Fibroblast of mammary gland (primary cell): ENCODE measurements at places on chromosomes 7 and 10.

- DNase-seq = no peak
Observed at GRCh38 chr7:44937426-44937825, 41.4 kb downstream of the MYO1G start.

DNA sequence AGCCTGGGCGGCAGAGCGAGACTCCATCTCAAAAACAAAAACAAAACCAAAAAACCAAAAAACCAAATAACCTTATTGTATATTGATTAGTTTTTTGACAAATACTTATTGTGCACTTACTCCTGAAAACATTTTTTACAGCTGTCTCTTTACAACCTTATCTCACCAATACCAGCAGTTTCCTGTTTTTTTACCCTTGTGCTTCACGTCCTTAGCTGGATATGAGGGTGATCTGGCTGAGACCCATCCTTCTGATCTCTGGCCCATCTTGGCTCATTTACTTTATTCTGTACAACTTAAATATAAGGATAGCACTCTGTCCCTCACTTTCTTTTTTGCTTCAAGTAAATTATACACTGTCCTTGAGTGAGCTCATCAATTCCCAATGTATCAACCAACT, 104.6 kb upstream of the DNAJB12 start:
- DNase-seq = no peak

- no peak for DNase-seq
Observed at GRCh38 chr10:110649347-110650264, 5.5 kb downstream of the RBM20 start.

DNA sequence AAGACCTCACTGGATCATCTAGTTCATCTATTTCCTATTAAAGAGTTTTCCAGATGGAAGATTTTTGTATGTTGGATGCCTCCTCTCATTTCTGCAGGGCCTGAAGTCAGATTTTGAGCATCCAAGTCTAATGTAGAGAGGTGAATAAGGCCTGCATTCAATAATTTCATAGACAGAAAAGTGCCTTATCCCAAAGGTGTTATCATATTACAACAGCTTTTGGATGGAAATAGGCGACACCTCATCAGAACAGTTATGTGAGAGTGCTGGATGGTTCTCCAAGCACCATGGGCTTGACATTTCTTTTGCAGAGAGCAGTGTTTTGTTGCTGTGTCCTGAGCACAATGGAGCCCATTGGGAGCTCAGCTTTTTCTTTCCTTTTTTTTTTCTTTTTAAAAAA, 162.4 kb upstream of the MEOX2 start:
- no peak for DNase-seq

DNA sequence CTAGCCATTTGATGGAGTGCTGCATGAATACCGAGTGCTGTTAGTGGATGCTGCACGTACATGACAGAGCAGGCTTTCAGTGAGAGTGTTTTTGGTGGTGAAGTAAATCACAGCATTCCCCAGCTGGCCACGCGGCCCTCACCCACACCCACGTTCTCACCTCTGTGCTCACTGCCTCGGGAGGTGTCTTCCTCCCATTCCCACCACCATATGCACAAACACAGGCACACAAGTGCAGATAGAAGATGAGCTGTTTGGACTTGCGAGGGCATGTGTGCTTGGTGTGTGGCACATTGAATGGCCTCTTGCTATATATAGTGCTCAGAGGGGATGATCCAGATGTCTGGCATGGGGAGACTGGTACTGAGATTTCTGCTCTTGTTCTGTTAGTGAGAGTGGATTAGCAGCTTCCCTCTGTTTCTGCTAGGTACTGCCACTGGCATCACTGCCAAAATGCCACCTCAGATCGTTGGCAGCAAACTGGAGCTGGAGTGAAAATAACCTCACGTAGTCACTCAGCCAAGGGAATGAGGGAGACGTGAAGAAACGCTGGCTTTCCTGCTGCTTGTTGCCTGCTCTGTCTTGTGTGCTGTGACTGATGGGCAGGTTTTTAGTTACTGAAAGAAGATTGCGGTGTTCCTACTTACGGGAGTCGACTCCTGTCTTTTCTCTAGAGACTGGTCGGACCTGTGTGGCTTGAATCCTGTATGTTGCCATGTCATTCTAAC, 19.1 kb downstream of the DNAJB6 start:
- DNase-seq = peak; percentile 40

- peak; percentile 62 for DNase-seq
Observed at GRCh38 chr7:99312316-99313203, 13.1 kb upstream of the ARPC1A start.

DNA sequence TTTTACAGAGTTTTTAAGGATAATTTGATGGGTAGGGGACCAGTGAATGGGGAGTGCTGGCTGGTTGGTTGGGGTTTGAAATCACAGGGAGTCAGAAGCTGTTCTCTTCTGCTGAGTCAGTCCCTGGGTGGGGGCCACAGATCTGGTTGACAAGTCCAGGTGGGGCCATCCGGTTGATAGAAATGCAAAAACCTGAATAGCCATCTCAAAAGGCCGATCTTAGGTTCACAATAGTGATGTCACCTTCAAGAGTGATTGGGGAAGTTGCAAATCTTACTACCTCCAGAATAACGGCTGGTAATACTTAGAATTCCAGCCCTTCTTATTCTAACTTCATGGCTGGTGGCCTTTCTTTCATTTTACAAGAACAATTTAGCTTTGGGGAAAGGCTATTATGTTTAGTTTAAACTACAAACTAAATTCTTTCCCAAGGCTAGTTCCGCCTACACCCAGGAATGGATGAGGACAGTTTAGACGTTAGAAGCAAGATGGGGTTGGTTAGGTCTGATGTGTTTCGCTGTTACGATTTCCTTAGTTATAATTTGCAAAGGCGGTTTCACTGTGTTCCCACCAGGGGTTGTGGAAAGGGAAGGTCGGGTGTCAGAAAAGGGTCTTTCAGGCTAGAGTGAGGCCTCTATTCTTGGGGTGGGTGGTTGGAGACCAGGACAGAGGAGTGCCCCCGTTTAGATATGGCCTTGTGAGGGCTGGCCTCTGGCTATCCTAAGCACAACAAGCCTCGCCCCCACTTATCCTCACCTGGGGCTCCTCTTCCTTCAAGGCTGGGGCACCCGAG, 27.4 kb downstream of the IFT22 start:
- DNase-seq = no peak

DNA sequence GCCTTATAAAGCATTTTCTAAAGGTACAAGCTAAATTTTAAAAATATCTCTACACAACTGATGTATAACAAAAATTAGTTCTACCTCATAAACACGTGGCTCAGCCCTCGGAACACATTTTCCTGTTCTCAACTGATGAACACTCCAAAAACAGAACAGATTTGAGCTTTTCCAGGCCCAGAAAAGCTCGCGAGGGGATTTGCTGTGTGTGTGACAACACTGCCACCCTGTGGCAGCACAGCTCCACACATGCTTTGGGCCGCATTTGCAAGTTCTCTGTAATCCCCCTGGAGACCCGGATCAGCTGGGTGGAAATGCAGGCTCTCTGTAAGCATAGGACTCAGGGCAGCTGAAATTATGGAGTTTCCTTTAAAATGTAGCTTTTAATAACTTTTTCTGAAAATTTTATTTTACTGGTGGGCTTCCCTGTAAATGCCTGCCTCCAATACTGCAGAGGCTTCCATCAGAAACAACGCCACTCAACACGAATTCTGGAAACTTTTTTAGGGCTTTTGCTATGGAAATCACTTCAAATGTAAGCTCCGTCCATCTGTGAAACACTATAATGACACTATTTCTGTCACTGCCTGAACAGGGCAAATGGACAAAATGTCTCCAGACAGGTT, 155.5 kb downstream of the COBL start:
- peak; percentile 78 for DNase-seq

DNA sequence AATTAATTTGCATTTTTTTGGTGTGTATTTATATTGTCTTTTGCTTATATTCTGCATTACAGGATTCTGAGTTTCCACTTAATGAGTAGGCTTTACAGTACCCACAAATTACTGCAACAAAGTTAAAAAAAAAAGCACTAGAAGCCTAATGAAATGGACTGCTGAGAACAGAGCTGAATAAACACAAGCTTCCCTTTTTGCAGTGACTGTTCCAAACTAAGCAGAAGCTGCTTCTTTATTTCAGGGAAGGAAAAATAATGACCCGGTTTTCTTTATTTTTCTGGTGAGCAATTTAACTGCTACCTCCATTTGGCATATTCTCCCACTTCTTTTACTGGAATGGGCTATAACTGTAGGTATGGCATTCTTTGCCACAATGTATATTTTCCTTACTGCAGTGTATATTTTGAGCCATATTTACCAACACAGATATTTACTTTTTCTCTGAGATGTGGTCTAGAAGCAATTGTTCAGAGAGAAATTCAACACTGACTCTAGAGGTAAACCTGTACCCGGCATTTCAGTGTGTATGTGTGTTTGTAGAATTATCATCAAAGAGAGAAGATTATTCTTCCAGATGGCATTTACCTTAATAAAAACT, 56.9 kb downstream of the HDAC9 start:
- DNase-seq = no peak

DNA sequence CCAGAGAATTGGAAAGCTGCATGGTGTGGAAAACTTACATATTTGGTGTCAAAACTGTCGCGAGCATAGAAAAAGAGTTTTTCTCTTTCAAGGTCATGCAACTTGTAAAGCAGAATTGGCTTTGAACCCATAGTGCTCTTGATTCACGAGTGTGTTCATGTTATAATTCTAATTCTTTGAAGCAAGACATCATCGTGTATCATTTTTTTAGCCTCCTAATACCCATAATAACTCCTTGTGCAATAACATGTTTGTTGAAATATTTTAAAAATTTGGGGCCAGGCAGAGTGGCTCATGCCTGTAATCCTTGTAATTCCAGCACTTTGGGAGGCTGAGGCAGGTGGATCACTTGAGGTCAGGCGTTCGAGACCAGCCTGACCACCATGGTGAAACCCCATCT, 4.2 kb downstream of the CCL24 start:
- no peak for DNase-seq

- DNase-seq = no peak
Observed at GRCh38 chr10:128286762-128287500, 160.7 kb upstream of the MKI67 start.

- DNase-seq = no peak
Observed at GRCh38 chr10:15027741-15028140, 16.0 kb upstream of the OLAH start.

DNA sequence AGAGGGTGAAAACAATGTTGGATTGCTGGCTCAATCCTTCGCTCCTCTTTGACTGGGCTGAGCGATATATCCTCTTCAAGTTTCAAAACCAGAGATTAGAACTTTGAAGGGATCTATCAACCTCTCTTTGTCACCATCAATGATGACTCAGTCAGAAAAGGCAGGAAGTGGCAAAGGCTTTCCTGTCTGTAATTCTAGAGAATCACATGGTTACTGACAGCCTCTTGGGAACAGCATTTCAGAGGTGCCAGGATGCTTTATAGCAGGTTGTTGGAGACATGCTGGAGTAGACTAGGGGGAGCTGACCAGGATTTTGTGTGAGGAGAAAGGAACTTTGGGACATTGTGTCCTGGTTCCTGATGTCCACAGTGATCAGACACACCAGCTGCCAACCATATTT, 81.3 kb downstream of the PRKCQ start:
- DNase-seq = peak; percentile 0

DNA sequence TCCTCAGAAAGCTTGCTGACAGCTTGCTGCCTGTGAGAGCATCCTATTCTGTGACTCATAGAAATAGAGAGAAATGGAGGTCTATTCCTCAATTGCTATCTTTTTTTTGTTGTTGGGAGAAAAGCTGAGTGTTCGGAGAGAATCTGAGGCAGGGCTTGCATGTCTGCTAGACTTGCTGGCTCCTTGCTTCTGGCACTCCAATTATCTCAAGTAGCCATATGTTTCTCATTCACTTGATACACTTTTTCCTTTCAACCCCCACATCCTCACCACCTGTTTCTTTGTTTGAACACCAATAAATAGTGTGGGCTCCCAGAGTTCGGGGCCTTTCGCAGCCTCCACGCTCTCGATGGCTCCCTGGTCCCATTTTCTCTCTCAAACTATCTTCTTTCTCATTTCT, 172.2 kb downstream of the SH2D4B start:
- DNase-seq = no peak

- DNase-seq = peak; percentile 19
Observed at GRCh38 chr10:57964351-57964750, 303.3 kb downstream of the IPMK start.

GRCh38 chr10:132336919-132337407, 5.0 kb downstream of the LRRC27 start:
- no peak for DNase-seq

GRCh38 chr7:50824882-50825281, 42.2 kb upstream of the GRB10 start:
- no peak for DNase-seq

DNA sequence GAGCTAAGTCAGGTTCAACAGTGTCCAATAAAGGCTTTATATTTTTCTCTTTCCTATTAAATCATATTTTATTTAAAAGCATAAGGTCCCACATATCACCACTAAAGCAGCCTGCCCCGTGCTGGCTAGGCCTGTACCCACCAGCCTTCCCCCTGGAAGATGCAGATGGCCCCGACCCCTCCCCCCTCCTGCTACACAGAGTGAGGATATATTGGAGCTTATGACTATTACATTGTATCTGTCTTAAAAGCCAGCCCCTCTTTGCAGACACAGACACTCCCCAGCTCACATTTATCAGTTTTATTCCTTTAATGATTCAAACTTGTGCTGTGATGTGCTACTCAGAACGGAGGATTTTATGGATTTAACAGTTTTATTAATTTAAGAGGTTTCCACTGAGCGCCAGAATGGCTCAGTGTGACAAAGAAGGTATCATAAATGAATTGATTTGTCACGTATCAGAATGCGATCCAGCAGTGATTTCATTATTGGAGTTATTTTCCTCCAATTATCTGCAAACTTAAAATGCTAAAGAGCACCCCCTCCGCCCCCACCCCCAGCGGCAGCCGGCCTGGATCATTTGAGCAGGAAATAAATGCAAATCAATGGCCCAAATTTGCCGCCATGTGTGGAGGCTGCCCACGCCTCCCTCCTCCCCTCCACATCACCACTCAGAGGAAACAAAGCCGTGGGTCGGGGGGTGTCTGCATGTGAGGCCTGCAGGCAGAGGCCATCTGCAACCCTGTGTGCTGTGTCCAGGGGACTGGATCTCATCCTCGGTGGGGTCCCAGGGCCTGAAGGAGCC, 72.6 kb upstream of the ZMIZ1 start:
- DNase-seq = no peak

GRCh38 chr10:112689327-112690072, 242.5 kb downstream of the VTI1A start:
- DNase-seq = peak; percentile 47

DNA sequence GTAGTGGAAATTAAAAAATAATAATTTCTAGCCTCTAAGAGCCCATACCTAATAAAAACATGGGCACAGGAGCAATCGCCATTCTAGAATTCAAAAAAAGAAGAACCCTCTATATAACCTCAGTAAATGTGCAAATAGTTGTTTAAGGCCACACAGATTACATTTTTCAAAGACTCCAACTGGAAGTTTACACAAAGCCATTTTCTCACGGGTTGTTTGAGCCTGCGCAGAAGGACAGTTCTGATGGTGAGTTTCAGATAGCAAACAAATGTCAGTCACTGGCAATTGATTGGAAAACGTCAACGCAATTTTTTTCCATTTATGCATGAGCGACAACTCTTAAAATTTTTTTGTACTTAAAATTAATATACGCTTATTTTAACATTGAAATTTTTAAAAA, 23.0 kb upstream of the ELMO1 start:
- DNase-seq = no peak
